ENCODE measurements at places on chromosomes 3 and 15.

GRCh38 chr3:72722930-72723726 is 125.1 kb downstream of the SHQ1 start:
- DNase-seq, result peak; percentile 52

DNA sequence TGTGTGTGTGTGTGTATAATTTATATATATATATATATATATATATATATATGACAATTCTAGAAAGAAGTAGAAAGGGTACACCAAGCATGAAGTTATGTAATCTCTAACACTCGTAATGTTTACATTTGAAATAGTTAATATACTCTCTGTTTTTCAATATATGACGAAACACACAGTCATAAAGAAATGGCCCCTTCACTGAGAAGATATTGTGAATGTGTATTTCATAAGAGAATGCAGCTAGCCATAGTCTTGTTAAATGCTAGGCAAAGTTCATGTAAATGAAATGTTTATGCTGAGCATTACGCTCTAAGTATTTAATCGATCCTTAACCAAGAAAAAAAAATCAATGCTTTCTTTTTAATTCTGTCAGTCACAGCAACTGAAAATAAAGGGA is 154.7 kb upstream of the TSPAN3 start:
- no peak for DNase-seq

GRCh38 chr3:158761350-158761749 is 29.1 kb upstream of the RARRES1 start:
- no peak for DNase-seq

GRCh38 chr3:53671192-53671960 is 174.8 kb downstream of the CHDH start:
- DNase-seq, result no peak

GRCh38 chr3:185760088-185760487 is 64.8 kb downstream of the IGF2BP2 start:
- no peak for DNase-seq

GRCh38 chr3:168620854-168621253 is 525.1 kb upstream of the GOLIM4 start:
- no peak for DNase-seq

DNA sequence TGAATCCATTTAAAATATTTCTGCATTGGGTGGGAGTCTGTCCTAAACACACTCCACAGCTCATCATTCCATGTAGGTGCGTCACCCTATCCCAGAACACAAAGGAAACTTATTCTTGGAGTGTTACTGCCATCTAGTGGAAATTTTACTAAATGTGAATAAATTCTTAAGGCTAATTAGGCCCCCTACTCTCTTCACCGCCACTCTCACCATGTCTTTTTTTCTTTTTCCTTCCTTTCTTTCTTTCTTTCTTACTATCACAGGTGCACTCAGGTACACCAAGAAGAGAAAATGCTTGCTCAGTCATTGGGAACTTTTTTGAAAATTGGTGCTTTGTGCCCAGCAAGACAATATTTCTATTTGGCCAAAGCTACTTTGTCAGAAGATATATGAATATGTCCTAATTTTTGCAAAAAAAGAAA is 26.4 kb upstream of the ATP8B4 start:
- no peak for DNase-seq
